Mesenteric fat pad (tissue), 1 donor: ENCODE measurements at places on chromosomes 12 and 14. TPM values are rescaled to one million over a fixed set of nuclear protein-coding genes. Genes with fewer than 3 reads are reported as not detected.

Gene FAM181A
- total RNA-seq: not detected

Gene ENDOU
- 1.4 TPM for total RNA-seq

Gene PSMA6
- 200 TPM for total RNA-seq

Gene RNF212B
- total RNA-seq: not detected

Gene SPRYD3
- total RNA-seq: 46.2 TPM

Gene TEX22
- total RNA-seq: not detected

Gene AJUBA
- total RNA-seq: 6.0 TPM

Gene METAP2
- total RNA-seq: 55.6 TPM

Gene SYT10
- total RNA-seq: not detected

Gene EPYC
- not detected for total RNA-seq

Gene OR6S1
- not detected for total RNA-seq

Gene OR6C1
- not detected for total RNA-seq

Gene GPR68
- 0.67 TPM for total RNA-seq

Gene CCDC175
- not detected for total RNA-seq

Gene CD163L1
- 16.7 TPM for total RNA-seq

Gene SLC24A4
- 0.77 TPM for total RNA-seq

Gene AGAP2
- 2.1 TPM for total RNA-seq

Gene DNAJC22
- total RNA-seq: not detected

Gene TAS2R19
- 2.8 TPM for total RNA-seq
